ENCODE measurements at places on chromosomes 2 and 18.

GRCh38 chr2:200235533-200235932 is 71.0 kb upstream of the SPATS2L start:
- DNase-seq: no peak

- DNase-seq: no peak
Observed at GRCh38 chr18:22141211-22141610, 28.2 kb upstream of the GATA6 start.

- no peak for DNase-seq
Observed at GRCh38 chr18:50869150-50869549, 9.8 kb upstream of the ME2 start.

DNA sequence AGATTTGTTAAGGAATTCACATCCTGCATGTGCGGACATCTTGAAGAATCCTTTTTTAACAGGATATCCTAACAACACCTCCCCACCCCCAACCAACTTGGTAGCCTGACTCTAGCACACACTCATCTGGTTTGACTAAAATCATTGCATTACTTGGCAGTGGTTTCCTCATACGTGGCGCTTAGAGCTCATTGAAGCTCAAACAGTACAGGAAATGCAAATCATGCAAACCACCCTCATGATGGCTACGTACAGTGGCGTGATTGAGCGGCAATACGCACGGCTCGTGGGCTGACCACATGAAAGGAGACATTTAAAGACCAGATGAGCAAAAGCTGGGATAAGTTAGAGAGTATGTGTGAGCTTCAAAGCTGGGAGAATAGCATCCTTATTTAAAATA is 336.2 kb downstream of the ZEB2 start:
- peak; percentile 95 for DNase-seq

GRCh38 chr2:158221063-158222020 is 119.7 kb downstream of the UPP2 start:
- no peak for DNase-seq

GRCh38 chr2:175167792-175168563 is at the start of gene ATF2:
TSS of gene ATF2 (minus strand) at chr2:175168203. CDS start at chr2:175136443, 31,760 bp downstream.
- DNase-seq: peak; percentile 100

DNA sequence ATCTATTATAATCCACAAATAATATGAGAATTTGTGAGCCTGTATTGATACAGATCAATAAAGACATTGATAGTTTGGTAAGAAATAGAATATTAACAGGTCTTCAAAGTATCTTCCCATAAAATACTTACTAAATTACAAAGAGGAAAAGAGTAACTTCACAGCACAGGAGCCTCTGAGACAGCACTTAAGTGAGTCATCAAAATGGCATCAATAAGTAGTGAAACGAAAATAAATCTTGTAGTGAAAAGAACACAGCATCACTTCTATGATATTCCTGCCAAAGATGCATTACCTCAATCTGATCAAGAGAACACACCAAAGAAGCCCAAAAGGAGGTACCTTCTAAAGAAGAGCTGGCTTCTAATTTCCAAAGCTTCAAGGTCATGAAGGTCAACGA is 116.4 kb downstream of the CBLN2 start:
- peak; percentile 7 for DNase-seq

GRCh38 chr2:33207151-33207740 is 260.5 kb downstream of the LTBP1 start:
- peak; percentile 52 for DNase-seq

- no peak for DNase-seq
Observed at GRCh38 chr2:8146132-8147005, 535.5 kb upstream of the ID2 start.

GRCh38 chr2:85997017-85997970 is 108.4 kb downstream of the POLR1A start:
- peak; percentile 92 for DNase-seq

DNA sequence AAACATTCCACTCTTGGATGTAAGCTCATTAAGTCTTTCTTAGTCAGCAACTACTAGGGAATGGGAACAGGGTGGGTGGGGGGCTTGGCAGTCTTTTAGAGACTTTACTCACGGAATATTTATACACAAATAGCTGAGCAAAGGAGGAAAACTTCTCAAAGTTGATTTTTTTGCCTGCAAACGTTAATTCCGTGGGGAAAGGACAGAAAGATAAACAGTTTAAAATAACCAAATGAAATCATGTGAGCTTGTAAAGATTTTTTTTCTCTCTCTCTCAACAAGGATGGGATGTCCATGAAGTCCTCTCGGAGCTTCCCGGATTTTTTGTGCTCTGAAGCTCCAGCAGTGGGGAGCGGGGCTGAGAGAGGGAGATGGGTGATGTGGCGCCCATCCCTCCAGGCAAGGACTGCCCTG is 32.2 kb upstream of the MAT2A start:
- peak; percentile 37 for DNase-seq

DNA sequence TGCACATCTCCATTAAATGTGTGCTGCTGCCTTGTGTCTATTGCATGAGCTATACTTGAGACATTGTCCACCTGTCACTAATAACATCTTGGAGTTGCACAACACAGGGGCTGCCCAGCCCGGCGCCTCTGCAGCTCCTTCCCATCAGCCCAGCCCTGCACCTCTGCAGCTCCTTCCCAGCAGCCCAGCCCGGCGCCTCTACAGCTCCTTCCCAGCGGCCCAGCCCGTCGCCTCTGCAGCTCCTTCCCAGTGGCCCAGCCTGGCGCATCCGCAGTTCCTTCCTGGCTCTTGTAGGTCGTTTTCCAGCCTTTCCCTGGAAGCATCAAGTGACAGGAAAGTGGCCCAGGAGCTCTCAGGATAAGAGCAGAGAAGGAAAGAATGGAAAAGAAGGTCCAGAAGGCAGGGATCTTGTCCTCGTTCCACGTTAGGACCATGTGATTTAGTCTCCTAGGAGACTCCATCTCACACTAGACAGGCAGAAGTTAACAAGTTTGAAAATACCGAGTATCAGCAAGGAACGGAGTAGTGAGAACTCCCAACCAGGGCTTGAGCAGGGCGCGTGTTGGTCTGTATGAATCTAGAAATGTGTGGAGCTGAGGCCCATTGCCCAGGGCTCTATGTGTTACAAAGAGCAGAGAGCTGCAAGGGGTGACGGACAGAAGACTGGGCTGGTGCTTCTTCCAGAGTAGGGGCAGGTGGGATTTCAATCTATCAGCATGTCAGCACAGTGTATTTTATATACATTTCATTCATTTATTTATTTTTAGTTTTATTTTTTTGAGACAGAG is 115.7 kb upstream of the TPO start:
- DNase-seq: no peak

- no peak for DNase-seq
Observed at GRCh38 chr18:3799515-3799914, 349.5 kb downstream of the TGIF1 start.

- no peak for DNase-seq
Observed at GRCh38 chr2:57488061-57488460, 558.5 kb upstream of the VRK2 start.

DNA sequence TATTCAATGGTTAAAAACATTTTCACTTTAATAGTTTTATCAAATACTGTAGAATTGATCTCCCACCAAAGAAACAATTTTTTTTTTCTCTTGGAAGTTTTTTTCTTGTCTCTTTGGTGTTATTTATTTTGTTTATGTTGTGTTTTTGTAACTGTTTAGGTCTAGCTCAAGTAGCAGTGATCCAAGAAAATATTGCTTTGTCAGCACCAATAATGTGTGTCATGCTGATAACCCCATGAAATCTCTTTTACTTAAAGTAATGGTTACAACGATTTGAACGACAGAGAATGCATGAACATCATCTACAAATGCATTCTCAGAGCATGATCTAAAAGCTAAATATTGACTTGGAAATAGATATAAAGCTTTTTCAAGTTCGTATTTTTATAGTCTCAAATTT is 122.9 kb downstream of the DOK6 start:
- no peak for DNase-seq

DNA sequence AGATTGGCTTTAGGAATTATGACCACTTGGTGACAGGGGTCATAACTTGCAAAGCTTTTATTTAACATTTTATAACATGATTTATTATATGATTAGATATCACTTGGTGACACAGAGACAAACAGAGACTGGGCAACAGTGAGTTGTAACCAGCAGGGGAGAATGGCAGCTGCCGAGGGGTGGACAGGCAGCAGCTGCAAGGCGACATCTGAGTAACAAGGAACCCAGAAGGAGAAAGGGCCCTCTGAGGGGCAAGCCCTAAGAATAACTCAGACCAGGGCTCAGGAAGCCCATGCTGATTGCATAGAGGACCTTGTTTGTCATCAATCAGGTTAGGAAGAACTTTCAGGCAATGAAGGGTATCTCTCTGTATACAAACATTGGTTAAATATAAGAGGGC is 339.9 kb upstream of the SOX11 start:
- DNase-seq: no peak

GRCh38 chr2:20675701-20676352 is 8.9 kb downstream of the GDF7 start:
- no peak for DNase-seq

- DNase-seq: peak; percentile 34
Observed at GRCh38 chr2:109516445-109517117, 97.2 kb downstream of the SEPTIN10 start.

- DNase-seq: no peak
Observed at GRCh38 chr2:99081891-99082290, 59.6 kb upstream of the C2orf15 start.

- DNase-seq: no peak
Observed at GRCh38 chr2:43692428-43692994, 16.3 kb upstream of the C1GALT1C1L start.

- no peak for DNase-seq
Observed at GRCh38 chr2:138365581-138365980, 136.0 kb upstream of the SPOPL start.

DNA sequence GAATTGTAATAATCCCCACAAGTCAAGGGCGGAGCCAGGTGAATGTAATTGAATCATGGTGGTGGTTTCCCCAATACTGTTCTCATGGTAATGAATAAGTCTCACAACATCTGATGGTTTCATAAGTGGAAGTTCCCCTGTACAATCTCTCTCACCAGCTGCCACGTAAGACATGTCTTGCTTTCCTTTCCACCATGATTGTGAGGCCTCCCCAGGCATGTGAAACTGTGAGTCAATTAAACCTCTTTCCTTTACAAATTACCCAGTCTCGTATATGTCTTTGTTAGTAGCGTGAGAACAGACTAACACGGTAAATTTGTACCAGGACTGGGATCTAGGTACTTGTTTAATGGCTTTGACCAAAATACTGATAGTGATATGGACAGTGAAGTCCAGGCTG is 744.3 kb upstream of the REG3G start:
- no peak for DNase-seq

GRCh38 chr2:236748801-236749200 is 179.2 kb downstream of the ACKR3 start:
- DNase-seq: peak; percentile 17

All from fibroblast of skin of scalp (primary cell).